ENCODE measurements at places on chromosomes 2 and 18. TPM values are rescaled to one million over a fixed set of nuclear protein-coding genes. Genes with fewer than 3 reads are reported as not detected.

MARCHF4 gene
- 7.8 TPM for total RNA-seq

FBXO41 gene
- 110 TPM for total RNA-seq

TLX2 gene
- total RNA-seq, result 0.71 TPM

USP37 gene
- 29.1 TPM for total RNA-seq

CTLA4 gene
- total RNA-seq, result 0.25 TPM

NCKAP1 gene
- total RNA-seq, result 237 TPM

IL18RAP gene
- total RNA-seq, result 0.56 TPM

LHCGR gene
- 1.0 TPM for total RNA-seq

ACMSD gene
- not detected for total RNA-seq

SKOR2 gene
- total RNA-seq, result not detected
